ENCODE measurements at places on chromosomes 3 and 15.

DNA sequence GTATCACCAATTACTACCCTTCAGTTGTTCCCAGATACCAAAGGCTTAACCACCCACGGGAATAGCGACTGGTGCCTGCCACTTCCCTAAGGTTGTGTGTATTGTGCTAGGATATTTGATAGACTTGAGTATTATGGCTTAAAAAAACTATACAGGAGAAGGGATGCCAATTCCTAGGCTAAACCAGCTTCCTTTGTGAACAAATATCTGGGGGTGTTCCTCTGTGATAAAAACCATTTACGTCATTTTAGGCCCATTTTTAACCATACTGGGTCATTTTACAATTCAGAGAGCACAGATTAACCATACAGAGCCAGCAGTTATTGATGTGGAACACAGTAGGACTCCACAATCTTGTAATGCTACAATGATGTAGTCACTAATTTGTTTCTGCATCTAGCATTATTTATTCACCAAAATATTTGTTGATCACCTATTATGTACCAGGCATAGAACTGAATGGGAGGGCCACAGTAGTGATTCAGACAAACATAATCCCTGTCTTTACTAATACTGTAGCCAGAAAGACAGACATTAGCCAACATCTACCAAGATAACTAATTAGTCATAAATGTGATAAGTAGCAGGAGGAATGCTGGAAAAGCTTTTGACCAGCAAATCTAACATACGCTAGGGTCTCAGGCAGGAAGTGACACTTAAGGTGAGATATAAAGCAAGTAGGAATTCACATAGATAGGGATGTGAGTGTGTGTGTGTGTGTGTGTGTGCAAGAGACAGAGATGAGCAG lies 184.8 kb downstream of the MECOM start:
- no peak for DNase-seq

GRCh38 chr15:73518876-73519733 lies 76.1 kb downstream of the REC114 start:
- DNase-seq = no peak

DNA sequence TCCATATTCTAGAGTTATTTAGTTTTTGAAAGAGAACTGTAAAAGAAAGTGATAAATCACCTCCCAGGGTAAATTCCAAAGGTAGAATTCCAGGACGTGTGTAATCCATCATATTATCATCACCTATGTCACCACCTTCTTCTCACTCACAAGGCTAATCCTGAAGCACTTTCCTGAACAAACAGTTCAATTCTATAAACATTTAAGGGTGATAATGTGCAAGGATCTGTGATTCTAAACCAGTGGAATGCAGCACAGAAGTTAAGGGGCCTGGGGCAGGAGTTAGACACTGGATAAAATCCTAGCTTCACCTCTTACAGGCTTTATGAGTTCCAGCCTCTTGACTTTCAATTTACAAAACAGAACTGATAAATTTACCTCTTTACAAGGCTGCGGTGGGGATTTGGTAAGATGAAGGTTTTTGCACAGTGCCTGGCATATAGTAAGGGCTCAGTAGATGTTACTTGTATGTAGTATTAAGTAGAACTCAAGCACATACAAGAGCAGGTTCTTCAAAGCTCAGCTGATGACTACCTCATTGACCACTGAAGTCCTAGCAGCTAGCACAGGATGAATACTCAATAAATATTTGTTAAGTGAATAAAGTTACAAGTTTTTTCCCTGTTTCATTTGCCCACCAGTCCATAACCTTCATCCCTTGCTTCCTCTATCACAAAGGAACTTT lies 47.3 kb upstream of the CCDC80 start:
- no peak for DNase-seq

DNA sequence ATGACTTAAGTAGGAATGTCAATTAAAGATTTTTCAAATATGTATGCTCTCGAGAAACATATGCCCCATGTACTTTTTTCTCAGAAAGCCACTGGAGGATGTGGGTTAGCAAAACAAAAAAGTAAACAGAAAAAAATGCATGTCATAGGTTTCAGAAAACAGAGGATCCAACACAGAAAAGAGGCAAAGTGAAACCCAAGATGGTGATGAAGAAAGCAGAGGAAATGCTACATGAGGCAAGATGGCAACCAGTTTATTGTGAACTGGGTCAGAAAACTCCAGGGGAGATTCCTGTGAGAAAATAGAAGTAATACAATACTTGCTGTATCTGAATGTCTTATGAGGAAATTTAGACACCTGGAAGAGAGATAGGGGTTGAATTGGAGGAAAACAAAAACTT lies 30.8 kb upstream of the EOMES start:
- DNase-seq = no peak

DNA sequence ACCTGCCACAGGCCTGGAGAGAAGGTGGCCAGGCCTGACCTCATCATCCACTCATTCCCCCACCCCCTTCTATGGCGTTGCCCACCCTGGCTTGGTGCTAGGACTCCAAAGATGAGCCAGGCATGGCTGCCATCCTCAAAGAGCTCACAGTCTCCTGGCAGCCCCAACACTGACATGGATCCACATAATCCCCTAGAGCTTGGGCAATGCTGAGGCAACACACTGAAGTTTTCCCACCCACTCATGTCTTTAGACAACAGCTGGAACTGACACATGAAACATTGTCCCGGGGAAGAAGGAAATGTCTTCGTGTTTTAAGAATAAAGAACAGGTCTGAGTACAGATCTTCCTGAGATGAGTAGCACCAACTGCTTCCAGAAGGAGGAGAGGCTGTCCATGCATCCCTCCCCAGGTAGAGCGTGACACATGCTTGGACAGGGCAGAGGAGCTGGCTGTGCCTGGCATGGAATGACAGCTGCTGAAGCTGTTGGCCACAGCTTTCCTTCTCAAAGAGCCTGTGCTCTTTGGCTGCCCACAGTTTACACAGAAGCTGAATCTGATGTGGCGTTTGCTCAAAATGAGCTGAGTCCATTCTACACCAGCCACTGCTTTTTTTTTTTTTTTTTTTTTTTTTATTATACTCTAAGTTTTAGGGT lies 70.1 kb downstream of the HOMER2 start:
- no peak for DNase-seq

DNA sequence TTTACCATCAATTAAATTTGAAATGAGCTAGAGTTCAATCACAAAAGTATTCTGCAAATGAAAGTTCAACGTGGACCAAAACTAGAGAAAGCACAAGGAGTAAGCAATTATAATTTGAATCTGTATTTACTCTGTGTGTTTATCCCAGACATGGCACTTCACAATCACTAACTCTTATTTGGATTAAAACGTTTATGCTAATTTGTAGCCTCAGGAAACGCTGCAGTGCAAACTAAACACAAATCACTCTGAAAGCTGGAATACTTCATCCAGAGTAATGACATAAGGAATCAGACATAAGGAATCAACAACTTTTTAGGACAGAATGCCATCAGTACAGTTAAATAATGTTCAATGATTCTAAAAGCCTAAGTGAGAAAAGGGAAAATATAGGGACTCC lies 18.5 kb downstream of the CEP152 start:
- DNase-seq = no peak

Measured in Caki2 (cell line).